Dermis microvascular lymphatic vessel endothelial cell (primary cell): ENCODE measurements at places on chromosomes 11 and 22. TPM values are rescaled to one million over a fixed set of nuclear protein-coding genes. Genes with fewer than 3 reads are reported as not detected.

DNA sequence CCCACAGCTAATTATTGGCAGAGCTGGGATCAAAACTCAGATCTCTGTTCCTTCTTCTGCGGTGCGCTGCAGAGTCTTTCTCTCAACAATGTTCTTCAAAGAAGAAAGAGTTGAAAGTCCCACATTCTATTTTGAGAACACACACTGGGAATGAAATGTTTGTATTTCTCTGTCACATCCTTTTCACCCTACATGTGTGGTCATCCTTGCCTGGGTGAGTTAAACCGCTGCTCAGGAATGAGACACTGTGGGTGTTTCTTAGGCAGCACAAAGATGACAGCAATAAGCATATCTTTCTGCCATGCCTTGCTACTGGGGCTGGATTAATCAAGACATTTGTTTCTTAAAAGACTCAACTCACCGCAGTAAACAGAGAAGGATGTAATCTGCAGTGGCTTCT is 222.6 kb downstream of the LARGE1 start:
- DNase-seq, result no peak

- DNase-seq, result peak; percentile 24
Observed at GRCh38 chr22:25564979-25565677, 653 bp downstream of the GRK3 start.

GRCh38 chr11:20310137-20310536 is 53.4 kb upstream of the HTATIP2 start:
- no peak for DNase-seq

GRCh38 chr11:68541116-68541515 is 80.6 kb downstream of the PPP6R3 start:
- DNase-seq, result no peak

GRCh38 chr11:46916286-46917108 is 1.9 kb downstream of the LRP4 start:
- DNase-seq, result peak; percentile 64

- no peak for DNase-seq
Observed at GRCh38 chr11:123775289-123775688, 21.0 kb upstream of the OR6X1 start.

- DNase-seq, result no peak
Observed at GRCh38 chr11:61771195-61771894, 18.9 kb downstream of the MYRF start.

GRCh38 chr22:17108256-17109112 is 12.7 kb downstream of the TMEM121B start:
- DNase-seq, result no peak

DNA sequence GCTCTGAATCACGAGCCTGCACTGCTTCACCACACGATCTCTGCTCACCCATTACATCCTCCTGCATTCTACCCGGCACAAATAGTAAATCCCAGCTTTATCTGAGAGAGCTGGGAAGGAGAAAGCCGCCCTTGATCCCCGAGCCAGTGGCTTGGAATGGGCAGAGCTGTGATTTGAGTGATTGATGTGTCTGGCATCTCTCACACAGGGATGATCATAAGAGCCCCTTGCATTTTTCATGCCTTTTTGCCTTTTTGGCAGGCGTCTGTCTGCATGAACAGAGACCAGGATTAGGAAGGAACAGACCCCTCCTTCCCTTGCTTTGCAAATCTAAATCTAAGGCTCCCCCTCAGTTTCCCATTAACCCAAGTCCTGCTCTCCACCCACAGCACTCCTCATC is 945.3 kb downstream of the NTM start:
- no peak for DNase-seq

DNA sequence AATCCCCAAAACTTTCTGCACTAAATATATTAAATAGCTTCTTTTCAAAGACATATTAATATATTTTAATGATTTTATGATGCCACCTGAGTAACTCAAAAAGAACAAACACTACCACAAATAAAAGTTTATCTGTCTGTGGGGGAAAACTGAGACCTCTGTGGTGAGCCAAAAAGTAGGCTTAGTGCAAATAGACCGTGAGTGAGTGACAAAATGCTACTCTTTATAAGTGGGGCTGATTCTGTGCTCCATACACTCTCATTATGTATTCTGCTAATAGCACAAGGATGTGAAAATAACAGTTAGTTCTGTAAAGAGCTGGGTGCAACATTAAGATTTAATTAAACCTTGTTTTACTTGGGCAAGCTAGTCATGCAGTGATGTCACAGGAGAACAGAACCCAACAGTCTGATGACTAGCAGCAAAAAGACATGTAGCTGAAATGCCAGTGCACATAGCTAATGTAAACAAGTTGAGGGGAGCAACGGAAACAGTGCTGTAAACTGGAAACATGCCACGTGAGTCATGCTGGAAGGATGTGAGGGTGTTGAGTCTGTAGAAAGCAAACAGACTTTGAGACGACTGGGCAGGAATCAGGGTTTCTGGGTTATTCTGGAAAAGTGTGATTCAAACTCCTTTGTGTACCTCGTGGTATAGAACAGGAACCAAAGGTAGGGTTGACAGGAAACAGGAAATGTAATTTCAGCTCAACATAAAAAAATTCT is 1130.4 kb downstream of the LRRC4C start:
- DNase-seq, result peak; percentile 74

GRCh38 chr11:25065746-25066145 is 568.9 kb downstream of the LUZP2 start:
- no peak for DNase-seq

DNA sequence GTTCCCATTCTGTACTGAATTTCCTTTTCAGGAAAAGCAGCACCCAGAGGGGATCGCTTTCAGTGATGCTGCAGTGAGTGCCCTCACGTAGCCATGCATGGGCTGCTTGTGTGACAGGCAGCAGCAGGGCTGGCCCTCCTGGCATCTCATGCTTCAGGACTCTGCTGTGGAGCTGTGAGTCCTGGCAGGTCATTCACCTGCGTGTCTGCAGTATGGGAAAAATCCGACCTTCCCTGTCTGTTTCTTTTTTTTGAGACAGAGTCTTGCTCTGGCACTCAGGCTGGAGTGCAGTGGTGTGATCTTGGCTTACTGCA is 13.4 kb downstream of the GLB1L2 start:
- DNase-seq, result no peak

- no peak for DNase-seq
Observed at GRCh38 chr11:118618115-118618990, 10.9 kb downstream of the PHLDB1 start.

DNA sequence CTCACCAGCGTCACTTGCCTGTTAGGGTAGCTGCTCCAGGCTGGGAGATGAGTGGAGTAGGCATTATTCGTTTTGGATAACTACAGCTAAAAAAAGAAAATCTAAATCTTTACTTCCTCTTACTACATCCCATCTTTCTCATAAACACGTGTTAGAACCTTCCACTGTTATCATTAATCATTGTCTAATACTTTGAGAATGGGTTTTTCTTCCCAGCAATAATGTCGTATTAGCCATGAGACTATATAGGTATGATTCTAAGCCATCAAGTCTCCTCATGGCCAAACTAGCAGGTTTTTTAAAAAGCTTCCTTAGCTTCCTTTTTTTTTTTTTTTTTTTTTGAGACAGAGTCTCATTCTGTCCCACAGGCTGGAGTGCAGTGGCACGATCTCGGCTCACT is 3.9 kb upstream of the TEF start:
- DNase-seq, result no peak

DNA sequence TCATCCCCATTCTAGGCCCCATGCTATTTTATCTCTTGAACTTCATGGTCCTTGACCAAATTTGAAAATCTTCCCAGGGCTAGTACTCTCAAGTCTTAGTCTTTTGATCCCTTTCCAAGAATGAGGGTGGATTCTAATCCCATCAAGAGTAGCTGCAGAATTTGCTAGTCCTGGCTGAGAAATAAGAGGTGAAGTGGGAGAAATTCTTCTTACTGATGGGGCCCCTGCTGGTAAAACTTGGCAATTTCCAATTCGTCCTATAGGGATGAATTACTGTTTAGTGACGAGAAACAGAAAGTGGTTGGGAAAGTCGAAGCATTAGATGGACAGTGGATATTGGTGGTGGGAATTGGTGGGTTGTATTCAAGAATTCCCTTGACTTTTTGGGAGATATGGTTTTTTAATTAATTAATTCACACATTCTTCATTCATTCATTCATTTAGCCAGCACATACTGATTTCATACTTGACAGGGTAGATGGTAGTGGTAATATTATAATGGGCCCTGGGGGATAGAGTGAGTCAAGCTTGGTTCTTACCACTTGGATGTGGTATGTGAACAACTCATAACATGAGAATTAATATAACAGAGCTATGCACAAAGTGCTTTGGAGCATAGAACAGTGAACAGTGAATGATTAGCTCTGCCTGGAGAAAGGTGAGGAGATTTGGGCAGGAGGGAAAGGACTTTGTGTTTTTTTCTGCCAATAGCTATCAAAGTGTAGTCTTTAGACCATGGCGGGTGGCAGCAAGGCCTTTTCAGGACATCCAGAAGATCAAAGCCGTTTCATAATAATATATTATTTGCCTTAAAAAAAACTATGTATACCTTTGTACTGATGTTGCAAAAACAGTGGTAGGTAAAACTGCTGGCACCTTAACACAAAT is 103.8 kb downstream of the STIM1 start:
- DNase-seq, result peak; percentile 31

- DNase-seq, result peak; percentile 70
Observed at GRCh38 chr11:82682003-82682751, 51.5 kb downstream of the FAM181B start.

GRCh38 chr11:78080818-78081495 is 1.3 kb upstream of the NDUFC2 start:
- no peak for DNase-seq

- no peak for DNase-seq
Observed at GRCh38 chr11:27977031-27977430, 130.9 kb downstream of the KIF18A start.

DNA sequence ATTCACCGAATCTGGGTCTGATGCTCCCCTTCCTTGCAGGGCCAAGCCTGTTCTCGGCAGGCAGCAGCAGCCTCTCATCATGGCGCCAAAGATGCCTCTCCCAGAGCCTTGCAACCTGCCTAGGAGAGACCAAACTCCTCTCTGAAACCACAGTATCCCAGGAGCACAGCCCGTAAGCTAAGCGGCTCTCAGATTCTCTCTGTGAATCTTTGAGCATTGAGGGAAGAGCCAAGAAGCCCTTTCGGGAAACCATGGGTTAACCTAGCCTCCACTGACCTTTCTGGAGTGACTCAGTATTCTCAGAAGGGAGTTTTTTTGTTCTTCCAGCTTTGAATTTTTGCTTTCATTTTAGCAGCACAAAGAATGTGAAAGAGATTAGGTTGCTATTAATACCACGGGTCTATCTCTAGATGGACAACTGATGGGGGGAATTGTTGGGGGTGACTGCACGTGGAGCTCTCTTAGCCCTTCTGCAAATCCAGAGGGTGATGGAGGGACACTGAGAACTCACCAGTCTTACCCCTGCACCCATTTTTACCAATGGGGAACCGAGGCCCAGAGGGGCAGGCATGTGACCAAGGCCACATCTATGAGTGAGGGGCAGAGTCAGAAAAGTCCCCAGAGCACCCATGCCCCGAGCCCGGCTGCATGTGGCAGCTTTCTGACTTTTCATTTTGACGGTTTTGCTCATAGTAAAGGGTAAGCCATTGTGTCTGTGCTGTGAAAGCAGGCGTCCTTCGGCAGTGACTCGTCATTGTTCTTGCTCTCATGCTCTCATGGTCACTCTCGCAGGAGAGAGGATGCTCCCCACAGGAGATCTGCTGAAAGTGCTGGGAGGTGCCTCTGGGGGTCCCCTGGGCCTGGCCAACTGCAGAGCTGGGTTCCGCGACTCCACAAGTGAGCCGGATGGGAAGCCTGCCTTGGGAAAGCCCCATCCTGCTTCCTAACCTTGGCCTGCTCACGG is 36.0 kb downstream of the IRAG1 start:
- DNase-seq, result no peak

DNA sequence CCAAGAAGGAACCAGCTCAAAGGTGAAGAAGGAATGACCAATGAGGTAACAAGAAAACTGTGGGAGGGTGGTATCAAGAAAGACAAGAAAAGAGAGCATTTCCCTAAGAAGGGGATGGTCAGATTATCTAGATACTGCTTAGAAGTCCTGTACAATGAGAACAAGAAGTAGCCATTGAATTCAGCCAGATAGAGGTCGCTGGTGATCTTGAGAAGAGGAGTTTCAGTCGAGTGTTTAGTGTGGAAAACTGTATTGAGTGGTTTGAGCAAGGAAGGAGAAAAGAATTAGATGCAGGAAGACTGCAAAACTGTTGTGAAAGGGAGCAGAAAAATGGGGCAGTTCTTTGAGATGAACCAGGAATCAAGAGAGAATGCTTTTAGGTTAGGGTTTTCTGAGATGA is 74.6 kb upstream of the FAT3 start:
- no peak for DNase-seq

GRCh38 chr22:38870312-38870741 is 1.7 kb downstream of the CBX6 start:
- DNase-seq, result peak; percentile 86

DNA sequence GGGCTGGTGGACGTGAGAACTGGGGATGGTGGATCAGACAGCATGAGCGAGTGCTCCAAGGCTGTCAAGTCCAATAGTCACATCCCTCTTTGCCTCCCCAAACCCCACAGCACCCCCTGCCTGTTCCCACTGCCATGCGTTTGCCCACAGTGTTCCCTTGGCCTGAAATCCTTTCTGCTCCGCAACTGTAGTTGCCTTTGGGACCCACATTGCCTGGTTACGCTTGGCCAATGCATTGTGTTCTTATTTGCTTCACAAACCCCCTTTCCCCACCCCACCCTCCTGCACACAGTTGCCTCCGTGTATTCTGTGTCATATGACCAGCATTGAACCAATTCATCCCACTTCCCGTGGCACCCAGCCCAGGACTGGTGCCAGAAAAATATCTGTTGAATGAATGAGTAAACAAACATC is 2.1 kb upstream of the KIAA0930 start:
- DNase-seq, result peak; percentile 91

The MUC6 gene
- not detected in 2 replicates for total RNA-seq

The BTBD18 gene
- not detected in 2 replicates for total RNA-seq

The OOSP2 gene
- total RNA-seq, result not detected in 2 replicates

The CLMP gene
- under 0.01 TPM in 2 replicates for total RNA-seq

The ELF5 gene
- total RNA-seq, result not detected in 2 replicates

The BDNF gene
- total RNA-seq, result under 0.01 and 0.13 TPM in 2 replicates

The CSRP3 gene
- total RNA-seq, result not detected in 2 replicates

The BTBD10 gene
- total RNA-seq, result 86.8 and 94.1 TPM in 2 replicates

The VSIG10L2 gene
- not detected in 2 replicates for total RNA-seq

The OR52A5 gene
- not detected in 2 replicates for total RNA-seq

The SCGB1A1 gene
- total RNA-seq, result not detected in 2 replicates

The SAA1 gene
- not detected in 2 replicates for total RNA-seq

The OR2AG1 gene
- total RNA-seq, result not detected in 2 replicates

The CTSW gene
- 0.13 TPM in 2 replicates for total RNA-seq

The STIM1 gene
- 15.7 and 26.6 TPM in 2 replicates for total RNA-seq

The MS4A15 gene
- total RNA-seq, result under 0.01 TPM in 1 of 2 replicates, not detected in the other

The DAGLA gene
- total RNA-seq, result 1.7 and 3.2 TPM in 2 replicates

The EFCAB6 gene
- total RNA-seq, result 0.13 and 0.38 TPM in 2 replicates
